ENCODE measurements at places on chromosomes 11 and 22.

GRCh38 chr11:103661185-103661584, 375.3 kb upstream of the DDI1 start:
- DNase-seq = no peak

DNA sequence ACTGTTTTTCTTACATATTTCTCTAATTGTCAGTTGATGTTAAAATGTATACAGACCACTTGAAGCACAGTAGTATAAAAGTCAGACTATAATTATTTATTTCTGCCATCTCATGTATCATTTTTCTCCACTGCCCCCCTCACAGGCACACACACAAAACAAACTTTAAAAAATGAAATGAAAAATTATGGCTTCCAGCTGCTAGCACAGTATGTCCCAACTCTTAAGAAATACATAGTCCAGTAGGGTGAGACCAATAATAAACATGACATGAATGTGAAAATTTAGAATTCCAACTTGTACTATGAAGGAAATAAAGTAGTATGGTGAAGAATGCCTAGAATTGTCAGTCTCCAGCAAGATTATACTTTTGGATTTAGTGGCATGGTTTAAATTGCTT, 1247.9 kb downstream of the JRKL start:
- DNase-seq = no peak

DNA sequence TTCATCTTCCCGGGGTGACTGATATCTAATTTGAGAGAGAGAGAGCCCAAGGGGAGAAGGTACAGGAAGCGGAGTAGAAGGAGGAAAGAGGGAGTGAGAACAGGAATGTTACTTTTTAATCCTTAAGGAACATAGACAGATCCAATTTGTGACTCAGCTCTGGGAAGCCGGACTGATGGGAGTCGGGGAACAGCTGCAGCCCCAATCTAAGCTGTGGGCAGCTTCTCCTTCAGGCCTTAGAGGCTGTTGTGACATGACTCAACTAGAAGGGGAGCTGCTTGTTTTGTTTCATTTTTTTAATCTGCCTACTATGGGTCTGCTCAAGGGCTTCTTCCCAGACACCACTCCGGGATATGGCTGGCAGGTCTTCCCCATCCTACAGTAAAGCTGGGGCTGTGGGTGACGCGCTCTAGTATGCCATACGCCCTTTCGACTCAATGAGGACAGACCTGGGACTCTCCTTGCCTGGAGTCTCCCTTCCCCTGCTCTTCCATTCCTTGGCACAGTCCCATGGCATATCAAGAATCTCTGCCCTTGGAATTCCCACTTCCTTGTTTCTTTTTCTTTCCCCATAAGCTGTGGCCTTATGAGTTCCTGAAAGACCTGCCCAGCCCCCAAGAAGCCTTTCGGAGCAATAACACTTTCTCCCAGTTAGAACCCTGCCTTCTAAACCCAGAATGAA, 103.3 kb upstream of the AKIP1 start:
- DNase-seq = peak; percentile 89

- no peak for DNase-seq
These were observed 20.4 kb downstream of the CDPF1 start for GRCh38 chr22:46229701-46230100.

DNA sequence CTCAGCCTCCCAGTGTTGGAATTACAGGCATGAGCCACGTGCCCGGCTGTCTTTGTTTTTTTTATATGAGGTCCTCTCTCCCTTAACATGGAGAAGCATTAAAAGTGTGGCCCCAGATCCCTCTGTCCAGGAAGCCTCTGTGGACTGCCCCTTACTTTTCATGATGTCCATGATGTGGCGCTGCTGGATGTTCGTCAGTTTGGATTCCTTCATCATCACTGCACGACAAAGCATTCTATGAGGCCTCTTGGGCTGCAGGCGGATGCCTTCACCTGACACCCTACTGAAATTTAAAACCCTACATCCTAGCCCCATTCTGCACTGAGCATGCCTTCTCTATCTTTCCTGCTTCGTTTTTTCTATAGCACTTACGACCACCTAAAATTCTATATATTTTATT, 2.1 kb downstream of the C22orf23 start:
- no peak for DNase-seq

DNA sequence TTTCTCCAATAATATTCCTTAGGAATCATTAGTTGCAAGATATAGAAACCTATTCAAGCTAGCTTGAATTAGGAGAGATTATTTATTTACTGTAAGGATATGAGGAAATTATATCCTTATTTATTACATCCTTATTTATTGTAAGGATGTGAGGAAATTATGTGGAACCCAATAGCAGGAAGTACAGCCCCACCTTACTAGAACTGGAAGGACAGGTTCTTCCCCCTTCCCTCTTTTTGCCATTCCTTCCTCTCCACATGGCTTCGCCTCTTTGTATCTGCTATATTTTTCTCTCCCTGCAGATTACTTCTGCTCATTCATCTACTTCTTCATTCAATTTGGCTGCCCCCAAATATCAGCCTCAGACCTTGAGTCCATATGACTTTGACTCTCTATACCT, 49.5 kb upstream of the B3GNT6 start:
- DNase-seq = no peak

GRCh38 chr11:86952221-86952875, 2.8 kb downstream of the FZD4 start:
- peak; percentile 47 for DNase-seq

- DNase-seq = peak; percentile 46
These were observed 50.7 kb downstream of the RRAS2 start for GRCh38 chr11:14308114-14308896.
